ENCODE measurements at places on chromosomes 4 and X. TPM values are rescaled to one million over a fixed set of nuclear protein-coding genes. Genes with fewer than 3 reads are reported as not detected.
A peak's percentile ranks its signal among the peaks of the same experiment; 100 is the strongest.

DNA sequence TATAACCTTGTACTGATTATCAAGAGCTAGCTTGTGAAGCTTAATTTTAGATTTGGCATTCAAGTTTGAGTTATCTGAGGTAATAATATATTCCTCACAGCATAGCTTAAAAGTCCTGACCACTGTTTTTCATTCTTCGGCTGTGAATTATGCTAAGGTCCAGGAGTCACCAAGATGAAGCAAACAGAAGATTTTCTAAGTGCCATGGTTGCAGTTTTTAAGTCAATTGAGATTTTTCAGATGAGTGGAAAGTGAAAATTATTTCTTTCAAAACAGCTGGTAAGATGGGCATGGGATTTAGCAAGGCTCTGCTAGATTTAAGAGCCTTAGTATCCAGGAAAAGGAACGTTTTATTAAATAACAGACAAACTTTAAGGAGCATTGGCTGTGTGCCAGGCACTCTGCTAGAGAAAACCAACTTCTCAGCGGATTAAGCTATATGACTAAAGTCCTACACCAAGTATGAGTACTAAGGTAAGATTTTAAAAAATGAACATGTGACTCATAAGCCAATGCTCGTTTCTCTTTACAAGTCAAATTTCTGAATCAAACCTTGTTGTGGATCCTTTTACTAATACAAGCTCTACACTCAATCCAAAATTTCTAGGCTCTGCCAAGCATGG, 149.9 kb upstream of the IL15 start:
- no peak for DNase-seq

GRCh38 chr4:120466429-120466828, 399.8 kb upstream of the MAD2L1 start:
- DNase-seq, result peak; percentile 48

The CPLX1 gene
- 0.67 TPM for total RNA-seq

DNA sequence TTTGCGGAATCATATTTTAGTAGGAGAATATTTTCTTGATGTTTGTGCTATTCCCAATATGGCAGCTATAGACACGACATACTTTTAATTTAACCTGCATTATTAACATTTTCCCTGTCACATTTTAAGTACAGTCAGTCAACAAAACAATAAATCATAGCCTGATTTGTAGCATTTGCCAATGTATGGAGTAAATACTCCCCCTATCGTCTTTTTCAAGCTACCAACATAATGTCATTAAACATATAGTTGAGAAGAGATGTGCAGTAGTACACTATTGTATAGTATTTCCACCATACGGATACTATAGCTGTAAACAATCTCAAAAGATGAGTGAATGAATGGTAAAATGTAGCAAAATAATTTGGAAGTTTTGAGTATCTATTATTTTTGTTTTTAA, 303.7 kb upstream of the MAGEB2 start:
- DNase-seq, result no peak

The TMEM144 gene
- 1.6 TPM for total RNA-seq

The USP53 gene
- 13.9 TPM for total RNA-seq

GRCh38 chr4:183571350-183571941, 66.6 kb downstream of the ING2 start:
- no peak for DNase-seq

DNA sequence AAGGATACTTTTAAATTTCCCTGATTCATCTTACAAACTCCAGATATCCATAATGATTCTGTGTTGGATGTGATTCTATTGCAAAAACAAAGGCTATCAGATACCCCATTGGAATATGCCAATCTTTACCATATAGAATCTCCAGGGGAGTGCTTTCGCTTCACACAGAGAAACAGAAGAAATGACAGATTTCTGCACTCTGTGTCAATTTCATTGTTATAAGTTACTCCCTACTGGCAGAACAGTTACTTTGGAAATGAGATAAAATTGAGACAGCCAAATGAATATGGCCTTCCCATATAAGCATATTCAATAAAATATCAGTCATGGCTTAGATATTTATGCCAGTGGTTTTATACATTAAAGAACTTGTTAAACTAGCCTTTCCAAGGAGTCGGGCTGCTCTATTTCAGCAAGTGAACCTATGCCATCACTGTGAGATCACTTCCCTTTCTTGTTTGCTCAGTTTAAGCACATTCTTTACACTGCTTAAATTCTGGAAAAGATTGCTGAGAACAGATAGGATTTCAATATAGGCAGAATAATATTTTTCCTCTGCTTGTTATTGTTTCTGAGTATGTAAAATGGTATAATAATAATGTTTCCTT, 127.5 kb upstream of the ANXA10 start:
- DNase-seq, result no peak

DNA sequence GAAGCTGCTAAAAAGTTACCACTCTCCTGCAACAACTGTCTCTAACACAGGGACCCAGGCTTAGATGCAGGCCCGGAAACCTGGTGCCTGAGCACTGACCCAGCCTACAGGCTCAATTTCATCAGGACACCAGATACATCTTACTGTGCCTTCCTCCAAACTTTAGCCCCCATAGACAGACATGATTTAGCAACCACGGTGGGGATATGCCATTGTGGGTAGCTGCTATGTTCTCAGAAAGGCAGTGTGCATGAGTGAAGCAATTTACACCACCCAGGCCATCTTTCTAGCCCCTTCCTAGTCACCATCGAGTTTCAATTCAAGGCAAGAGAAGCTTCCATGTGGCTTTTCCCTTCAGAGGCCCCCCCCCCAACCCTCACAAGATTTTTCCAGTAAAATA, 2.7 kb downstream of the HS3ST1 start:
- DNase-seq, result no peak

- DNase-seq, result no peak
Measured at GRCh38 chrX:90040807-90041206, 119.1 kb downstream of the TGIF2LX start.

DNA sequence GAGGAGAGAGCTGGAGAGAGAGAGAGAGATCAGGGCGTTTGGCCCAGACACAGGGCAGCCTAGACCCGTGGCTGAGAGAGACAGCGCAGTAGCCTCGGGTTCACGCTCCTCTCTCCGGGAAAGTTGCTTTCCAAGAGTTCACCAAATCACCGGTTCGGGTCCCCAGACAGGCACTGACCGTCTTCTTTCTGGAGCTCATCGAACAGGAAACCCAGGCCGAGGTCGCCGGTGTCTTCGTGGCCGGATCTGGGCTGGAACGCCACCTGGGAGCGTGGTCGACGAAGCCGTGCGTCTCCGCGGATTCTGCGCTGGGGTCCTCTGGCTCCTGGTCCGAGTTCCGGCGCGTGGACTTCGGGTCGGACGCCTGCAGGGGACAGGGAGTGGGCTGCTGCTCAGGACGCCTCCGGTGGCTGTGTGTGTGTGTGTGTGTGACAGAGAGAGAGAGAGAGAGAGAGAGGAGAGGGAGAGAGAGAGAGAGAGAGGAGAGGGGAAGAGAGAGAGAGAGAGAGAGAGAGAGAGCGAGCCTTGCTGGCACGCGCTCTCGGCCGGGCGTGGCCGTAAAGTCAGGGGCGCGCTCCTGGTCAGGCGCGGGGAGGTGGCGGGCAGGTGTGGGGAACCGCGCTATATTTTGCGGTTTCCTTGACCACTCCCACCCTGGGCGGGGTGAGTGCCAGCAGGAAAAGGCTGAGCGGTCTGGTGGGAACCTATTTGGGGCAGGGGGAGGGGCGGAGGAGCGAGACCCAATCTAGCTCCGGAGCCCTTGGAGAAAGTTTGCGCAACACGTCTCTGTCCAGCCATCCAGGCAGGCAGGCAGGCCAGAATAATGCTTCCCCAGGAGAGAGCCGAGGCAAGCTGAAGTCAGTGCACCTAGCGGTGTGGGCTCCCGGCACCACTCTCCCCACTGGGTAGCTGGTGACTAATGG, 62.1 kb downstream of the RHOXF2B start:
- DNase-seq, result peak; percentile 53

The CTAG1B gene
- total RNA-seq, result not detected

- DNase-seq, result no peak
Measured at GRCh38 chr4:69910016-69910782, 20.7 kb upstream of the CSN1S1 start.

GRCh38 chr4:137663251-137664045, 131.2 kb upstream of the PCDH18 start:
- no peak for DNase-seq

The SPCS3 gene
- total RNA-seq, result 107 TPM

DNA sequence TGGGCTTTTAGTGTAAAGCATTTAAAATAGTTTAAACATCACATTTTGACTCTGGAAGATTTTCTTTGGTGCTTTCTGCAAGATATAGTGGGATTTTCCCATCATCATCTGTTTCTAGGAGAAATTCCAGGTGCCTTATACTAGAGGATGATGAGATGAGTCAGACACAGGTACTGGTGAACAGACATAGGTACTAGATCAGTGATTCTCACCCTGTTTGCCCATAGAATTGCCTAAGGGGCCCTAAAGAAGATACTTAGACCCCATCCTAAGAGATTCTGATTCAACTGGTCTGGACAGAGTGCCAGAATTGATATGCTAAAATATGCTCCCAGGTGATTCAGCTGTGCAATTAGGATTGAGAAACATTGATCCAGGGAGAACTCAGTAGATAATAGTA, 9.7 kb downstream of the TSPAN7 start:
- no peak for DNase-seq

DNA sequence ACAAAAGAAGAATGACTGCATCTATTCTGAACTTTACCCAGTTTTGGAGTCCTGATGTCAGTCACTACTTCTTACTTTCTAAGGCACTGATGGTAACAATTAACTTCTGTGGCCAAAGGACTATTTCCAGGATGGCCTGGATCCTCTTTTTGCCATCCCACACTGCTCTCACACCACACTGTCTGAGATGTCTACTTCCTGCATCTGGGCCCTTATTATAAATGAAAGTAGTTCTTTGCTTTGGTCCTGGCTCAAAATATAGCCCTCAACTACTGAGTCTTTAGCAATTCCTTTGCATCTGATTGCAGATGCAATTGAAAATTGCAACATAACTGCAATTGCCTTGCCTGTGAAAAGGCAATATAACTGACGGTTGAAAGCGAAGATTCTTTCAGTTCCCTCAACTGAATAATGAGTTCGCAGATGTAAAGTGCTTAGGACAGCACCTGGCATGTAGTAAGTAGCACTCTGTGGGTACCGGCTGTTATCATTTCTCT, 44.2 kb downstream of the COQ2 start:
- DNase-seq, result no peak

The SPANXN3 gene
- not detected for total RNA-seq

DNA sequence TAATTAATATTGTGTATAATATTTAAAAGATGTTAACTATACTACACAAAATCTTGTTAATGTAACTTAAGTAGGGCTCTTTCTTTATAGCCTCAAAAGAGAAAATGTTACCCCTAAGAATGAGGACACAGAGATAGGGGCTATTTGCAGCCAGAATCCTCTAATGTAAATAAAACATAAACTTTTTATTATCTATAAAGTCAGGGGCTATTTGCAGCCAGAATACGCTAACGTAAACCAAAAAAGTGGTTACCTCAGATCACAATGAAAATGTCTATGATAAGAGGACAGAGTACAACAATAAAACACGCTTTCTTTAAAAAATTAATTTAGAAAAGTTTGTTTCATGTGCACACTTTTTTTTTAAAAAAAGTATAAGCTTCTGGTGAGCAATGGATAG, 229.9 kb upstream of the PITX2 start:
- DNase-seq, result no peak

DNA sequence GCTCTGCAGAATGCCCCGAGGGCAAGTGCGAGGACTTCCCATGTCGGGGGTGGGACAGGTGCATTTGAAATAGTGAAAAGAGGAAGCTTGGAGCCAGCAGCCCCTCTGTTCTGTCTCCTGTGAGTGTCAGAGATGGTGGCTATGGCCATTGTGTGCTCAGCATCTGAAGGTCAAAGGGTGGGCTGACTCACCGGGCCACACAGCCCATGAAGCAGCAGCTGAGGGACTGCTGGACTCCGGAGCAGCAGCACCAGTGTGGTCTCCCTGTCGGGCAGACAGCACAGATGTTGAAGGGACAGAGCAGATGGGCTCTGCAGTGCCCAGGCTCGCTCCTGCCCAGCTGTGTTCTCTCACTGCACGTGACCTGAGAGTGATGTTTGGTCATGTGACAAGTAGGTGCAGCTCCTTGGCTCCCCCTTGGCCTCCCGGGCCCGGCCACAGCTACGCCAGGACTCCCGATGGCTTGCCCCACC, 53.5 kb downstream of the TBC1D14 start:
- no peak for DNase-seq

The GRIPAP1 gene
- 44.5 TPM for total RNA-seq

GRCh38 chr4:110474481-110474880, 1.5 kb upstream of the ENPEP start:
- no peak for DNase-seq

DNA sequence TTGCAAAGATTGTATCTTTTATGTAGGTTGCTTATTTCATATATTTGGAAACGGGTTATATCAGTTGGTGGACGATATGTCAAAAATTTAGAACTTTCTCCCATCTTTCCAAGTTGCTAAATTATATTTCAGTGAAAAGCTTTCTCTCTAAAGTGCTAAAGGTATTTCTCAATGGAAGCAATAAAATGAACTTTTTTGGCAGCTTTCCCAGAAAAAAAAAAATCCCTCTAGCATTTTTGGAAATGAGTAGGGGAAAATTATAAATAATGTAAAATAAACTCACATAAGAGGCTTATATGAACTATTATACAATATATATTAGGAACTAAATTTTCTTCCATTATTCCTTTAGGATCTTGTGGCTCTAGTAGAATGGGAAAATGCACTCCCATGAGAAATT, 152.2 kb downstream of the GRID2 start:
- DNase-seq, result no peak

- no peak for DNase-seq
Measured at GRCh38 chr4:30776921-30777415, 56.8 kb downstream of the PCDH7 start.

- no peak for DNase-seq
Measured at GRCh38 chr4:99028187-99028586, 32.7 kb downstream of the METAP1 start.

GRCh38 chr4:152579916-152580315, 44.0 kb upstream of the FBXW7 start:
- no peak for DNase-seq

GRCh38 chr4:15378062-15378461, 49.8 kb upstream of the C1QTNF7 start:
- no peak for DNase-seq

The CFAP47 gene
- total RNA-seq, result not detected

GRCh38 chrX:131802836-131803626, 220.1 kb upstream of the STK26 start:
- DNase-seq, result peak; percentile 51

- DNase-seq, result peak; percentile 84
Measured at GRCh38 chr4:113292371-113293042, 243.1 kb downstream of the ANK2 start.

DNA sequence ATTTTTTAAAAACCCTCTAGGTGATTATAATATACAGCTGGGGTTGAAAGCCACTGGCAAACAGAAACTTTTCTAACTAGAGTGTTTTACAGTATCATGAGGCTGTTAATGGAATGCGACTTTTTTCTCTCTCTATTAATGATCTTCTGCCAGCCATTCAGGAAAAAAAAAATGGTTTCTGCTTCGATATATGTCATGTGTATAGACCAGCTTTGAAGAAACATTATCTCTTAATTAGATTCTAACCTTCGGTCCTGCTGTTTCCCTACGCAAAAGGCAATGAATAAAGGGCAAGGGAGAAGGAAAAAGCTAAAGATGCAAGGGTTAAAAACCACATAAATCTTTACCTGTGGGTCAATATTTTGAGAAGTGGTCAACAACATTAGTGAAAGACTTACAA, 1662.1 kb upstream of the TENM3 start:
- no peak for DNase-seq

The ZNF711 gene
- 15.5 TPM for total RNA-seq
